ENCODE measurements at places on chromosomes 2 and 18.
A peak's percentile ranks its signal among the peaks of the same experiment; 100 is the strongest.

- DNase-seq: no peak
Measured at GRCh38 chr2:102313950-102314349, 2.6 kb downstream of the IL1RL1 start.

- no peak for DNase-seq
Measured at GRCh38 chr18:32773382-32773712, 524 bp upstream of the KLHL14 start.

DNA sequence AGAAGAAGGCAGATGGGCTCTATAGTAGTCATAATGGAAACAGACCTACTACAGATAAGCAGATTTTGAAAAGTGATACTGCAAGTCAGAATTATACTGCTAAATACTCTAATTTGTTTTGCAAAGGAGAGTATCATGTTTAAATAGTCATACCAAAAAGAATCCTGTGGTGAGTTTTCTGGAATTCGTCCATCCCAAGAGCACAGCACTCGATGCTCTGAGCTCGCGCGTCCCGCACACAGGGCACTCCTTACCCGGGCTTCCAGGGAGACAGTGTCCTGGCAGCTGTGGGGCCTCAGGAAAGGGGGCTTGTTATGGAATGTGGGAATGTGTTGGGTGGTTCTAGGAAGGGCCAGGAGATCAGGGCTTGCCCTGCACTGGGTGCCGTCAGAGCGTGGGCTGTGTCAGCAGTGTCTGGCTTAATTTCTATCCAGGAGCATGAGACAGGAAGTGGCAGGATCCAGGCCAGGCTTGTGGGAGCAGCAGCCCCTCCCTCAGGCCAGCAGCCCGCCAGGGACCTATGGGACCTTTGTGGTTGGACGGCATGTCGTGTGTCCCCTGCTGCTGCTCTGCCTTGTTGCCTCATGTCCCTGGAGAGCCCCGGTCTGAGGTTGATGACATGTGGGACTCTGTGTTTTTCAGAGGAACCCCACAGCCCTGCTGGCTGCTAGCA lies 193.2 kb upstream of the TPO start:
- peak; percentile 56 for DNase-seq

DNA sequence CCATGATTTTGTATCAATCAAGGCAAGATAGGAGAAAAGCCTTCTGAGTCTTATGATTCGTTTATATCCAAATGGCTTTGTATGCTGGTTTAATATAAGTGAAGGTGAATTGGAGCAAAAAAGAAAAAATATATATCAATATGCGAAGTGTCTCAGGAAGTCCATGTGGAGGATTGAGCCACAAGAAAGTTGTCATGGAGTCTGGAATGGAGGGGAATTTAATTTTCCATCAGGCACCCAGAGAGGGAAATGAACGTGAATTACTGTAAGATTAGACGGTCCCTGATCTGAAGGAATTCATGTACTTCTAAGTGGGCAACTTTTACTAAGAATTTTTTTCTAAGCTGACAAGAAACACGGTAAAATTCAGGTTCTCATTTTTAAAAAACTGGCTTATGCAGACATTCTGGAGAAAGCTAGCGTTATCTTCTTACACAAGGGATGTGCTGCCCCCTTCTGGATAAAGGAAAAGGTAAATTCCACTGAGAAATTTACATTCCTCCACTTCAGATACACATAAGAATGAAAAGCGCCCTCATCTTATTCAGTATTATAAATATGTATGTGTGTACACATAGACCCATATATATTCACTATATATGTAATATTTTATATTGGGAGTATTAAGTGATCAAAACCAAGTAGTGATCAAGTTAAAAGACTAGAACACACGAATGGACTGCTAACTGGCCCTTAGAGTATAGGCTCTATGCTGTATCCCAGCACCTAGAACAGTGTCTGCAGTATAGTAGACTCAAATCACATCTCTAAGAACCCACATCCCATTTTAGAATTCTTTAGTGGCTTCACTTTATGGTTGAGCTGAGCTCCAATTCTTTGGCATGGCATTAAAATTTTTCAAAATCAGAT lies 289.0 kb upstream of the TFPI start:
- peak; percentile 36 for DNase-seq

GRCh38 chr2:200479692-200480265 lies 30.1 kb downstream of the KCTD18 start:
- peak; percentile 27 for DNase-seq
